ENCODE measurements at places on chromosomes 6 and 20.

DNA sequence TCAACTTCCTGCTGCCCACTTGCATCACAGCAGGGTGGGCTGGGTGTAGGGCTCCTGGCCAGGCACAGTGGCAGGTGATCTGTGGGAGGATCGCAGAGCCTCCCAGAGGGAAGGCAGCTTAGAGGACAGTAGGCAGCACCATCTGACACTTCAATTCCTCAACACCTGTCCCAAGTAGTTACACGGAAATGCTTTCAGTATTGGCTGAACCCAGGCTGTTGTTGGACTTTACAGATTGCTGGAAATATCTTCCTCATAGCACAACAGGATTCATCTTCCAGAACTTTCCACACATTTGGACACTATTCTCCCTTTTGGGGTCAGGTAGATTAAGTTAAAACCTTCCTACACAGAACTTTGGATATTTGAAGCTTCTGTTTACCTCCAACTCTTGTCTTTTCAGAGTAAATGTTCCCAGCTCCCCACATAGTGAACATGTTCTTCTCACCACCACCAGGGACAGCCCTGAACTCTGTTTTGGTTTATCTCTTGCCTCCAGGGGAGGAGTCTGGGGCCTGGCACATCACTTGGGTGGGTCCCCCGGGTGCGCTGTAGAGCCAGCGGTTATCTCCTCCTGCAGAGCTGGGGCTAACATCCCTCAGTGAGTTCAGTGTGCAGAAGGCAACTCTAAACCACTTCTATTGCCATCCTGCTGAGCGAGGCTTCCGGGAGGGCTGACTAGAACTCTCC, 3.5 kb upstream of the SLC22A2 start:
- no peak for DNase-seq

GRCh38 chr20:33125983-33126382, 42.0 kb upstream of the BPIFA2 start:
- no peak for DNase-seq

DNA sequence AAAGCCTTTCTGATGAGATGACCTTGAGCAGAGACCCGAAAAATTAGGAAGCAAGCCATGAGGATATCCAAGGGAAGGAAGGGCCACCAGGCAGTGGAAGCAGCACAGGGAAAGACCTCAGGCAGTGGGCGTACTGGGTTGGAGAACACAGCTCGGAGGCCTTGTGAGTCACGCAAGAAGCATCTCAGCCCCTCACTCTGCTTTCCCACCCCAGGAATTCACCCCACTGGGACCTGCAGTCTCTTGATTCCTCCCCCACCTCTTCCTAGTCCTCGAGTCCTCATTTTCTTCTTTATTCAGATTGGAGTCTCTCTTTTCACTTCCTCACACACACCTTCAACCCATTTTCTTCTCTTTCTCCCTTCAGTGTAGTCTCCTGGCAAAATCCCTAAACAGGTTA, 27.0 kb downstream of the RPRD1B start:
- no peak for DNase-seq

DNA sequence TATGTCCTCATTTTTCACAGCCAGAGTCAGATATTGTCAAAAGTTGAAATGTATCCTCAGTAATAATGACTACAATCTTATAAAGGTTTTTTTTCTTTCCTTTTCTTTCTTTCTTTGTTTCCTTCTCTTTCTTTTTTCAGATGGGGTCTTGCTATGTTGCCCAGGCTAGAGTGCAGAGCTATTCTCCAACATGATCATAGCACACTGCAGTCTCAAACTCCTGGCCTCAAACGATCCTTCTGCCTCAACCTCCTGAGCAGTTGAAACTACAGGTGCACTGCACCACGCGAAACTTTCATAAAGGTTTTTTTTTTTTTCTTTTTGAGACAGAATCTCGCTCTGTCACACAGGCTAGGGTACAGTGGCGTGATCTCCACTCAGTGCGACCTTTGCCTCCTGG, 31.1 kb upstream of the FOXA2 start:
- no peak for DNase-seq

- DNase-seq: no peak
Observed at GRCh38 chr6:37048851-37049757, 43.6 kb downstream of the FGD2 start.

DNA sequence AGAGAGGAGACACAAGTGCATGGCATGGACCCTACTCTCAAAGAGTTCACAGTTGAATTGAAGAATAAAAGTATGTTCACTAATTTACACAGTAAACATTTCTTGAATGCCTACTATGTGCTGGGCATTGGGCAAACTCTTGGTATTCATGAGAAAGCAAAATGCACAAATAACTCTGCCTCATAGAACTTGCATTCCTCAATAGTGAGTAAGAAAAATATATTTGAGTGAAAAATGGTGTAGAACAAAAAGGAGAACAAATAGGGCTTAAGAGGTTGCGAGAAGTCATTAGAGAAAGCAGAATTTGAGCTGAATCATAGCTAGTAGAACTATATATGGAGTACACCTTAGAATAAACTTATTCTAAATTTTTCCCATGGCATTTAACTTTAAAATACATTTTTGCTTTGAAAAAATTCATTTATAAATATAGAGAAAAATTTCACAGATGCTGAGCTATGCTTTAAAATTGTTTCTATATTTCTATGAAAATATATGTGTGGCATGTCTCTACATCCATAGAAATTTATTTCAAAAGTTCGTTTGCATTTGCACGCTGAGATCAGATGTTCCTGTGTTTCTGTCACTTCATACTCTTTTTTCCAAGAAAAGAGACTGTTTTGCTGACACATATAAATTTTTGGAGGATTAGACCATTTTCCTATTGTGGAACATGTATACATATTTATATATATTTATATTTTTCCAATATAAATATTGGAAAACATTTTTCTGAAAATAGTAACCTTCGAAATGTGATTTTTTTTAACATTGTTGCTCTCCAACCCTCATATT, 236.1 kb downstream of the KCNQ5 start:
- no peak for DNase-seq

DNA sequence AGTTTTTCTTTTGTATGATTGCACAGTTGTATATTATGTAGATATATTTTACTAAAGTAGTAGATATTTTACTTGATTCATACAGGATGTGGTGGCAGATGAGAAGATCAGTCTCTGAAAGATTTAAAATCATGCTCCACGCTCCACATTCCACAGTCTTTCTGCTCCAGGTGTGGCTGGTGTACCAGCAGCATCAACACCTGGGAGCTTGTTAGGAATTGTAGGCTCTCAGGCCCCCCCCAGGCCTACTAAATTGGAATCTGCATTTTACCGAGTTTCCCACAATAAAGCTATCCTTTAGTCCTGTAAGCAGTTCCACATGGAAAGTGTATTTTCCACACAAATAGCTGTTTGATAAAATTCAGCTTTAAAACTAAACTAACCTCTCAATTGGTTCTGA, 537.4 kb downstream of the BCKDHB start:
- no peak for DNase-seq

DNA sequence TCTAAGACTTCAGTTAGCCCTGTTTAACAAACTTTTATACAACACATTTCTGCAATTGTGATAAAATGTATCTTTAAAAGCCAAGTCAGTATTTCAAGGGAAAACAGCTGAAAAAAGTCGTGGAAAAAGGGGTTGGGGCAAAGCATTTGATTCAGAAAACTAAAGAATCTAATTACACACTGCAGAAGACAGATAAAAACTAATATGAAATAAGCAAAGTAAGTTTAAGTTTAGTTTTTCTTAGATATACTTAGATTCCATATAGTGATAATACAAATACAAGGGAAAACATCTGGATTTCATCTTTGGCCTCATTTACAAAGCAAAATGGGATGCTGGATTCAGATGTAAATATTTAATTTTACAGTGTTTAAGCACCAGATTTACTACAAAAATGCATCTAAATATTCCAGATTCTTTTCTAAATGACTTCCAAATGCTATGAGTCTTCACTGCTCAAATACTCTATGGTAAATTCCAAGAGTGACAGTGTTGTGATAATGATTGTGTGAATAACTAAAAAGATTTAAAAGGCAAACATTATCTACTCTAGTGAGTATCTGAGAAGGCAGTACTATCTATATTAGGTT, 1.5 kb upstream of the ADNP start:
- DNase-seq: no peak

DNA sequence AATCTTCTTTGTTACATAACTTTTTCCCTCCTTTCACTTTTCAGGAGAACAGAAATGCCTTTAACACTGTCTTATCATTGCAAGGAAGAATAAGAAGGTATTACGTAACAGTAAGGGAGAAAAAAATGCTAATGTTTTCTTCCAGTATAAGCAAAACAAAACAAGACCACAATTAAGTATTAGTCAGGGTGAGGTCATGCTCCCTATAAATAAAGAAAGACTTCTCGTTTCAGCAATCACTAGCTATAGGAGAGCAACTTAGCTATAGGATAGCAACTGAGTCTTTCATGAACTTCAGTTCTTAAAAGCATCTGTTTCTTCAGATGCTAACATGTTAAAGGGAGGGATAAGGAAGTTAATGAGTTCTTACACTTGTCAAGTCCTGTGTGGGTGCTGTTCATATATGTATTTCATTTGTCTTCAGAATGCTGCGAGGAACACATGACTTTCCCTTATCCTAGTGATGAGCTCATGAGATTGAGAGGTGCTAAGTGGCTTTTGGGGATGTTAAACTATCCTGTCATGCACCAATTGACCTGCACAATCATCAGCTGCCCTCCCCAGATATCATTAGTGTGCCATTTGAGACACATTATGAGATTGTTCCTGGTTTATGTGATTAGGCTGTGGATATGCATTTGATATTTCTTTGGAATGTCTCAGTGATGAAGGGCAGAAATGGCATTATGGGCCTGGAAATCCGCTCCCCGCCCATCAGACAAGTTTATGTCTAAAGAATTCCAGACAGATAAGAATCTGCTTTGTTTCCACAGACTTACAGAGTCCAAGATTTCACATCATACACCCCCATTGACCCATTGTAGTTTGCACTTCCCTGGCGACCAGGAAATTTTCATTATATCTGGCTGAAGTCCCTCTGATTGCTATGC, 37.5 kb downstream of the LAMA4 start:
- peak; percentile 48 for DNase-seq

GRCh38 chr20:54515793-54516628, 40.6 kb downstream of the DOK5 start:
- DNase-seq: no peak

GRCh38 chr20:20505554-20505953, 137.7 kb downstream of the INSM1 start:
- no peak for DNase-seq

DNA sequence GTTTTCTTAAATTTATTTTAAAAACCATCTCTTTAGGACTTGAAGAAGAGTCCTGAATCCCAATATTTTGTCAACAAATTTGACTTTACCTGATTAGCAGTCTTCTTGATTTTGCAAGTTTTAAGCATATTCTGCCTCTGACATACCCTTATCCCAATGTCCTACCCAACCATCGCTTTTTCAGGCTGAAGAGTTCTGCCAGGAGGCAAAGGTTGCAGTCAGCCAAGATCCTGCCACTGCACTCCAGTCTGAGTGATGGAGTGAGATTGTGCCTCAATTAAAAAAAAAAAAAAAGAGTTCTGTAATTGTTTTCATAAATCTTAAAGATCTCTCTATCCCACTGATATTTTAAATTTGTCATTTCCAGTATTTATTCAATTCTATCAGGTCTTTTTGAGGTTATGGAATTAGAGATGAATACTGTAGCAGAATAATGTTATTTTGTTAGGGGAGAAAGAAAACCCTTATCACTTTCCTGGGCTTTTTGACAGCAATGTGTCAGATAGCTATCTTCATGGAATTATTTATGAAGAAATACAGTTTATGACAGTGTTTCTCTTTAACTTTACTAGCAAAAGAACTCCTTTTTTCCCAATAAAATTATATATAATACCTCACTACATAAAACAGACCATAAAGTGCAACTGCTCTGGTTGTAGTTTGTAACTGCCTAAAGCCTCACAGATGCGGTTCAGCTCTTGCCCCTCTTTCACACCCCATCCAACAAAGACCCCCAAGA, 78.2 kb downstream of the IBTK start:
- no peak for DNase-seq

- DNase-seq: peak; percentile 77
Observed at GRCh38 chr20:5191829-5192569, 65.2 kb downstream of the CDS2 start.

GRCh38 chr6:3144571-3144970, 12.8 kb downstream of the TUBB2A start:
- DNase-seq: no peak

DNA sequence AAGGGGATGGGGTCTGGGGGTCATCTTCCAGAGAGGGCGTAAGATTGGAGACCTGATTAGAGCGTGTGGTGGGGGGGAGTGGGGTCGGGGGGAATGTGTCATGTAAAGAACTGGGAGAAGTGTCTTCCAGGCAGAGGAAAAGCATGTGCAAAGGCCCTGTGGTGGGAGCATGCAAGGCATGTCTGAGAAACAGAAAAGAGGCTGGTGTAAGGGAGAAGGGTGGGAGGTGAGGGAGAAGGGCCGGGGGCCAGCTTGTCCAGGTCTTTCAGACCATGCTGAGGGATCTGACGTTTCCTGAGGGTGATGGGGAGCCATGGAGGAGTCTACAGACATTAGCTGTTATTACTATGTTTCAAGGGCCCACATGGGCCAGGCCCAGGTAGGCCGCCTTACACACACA, 30.4 kb upstream of the FKBP1A start:
- no peak for DNase-seq

DNA sequence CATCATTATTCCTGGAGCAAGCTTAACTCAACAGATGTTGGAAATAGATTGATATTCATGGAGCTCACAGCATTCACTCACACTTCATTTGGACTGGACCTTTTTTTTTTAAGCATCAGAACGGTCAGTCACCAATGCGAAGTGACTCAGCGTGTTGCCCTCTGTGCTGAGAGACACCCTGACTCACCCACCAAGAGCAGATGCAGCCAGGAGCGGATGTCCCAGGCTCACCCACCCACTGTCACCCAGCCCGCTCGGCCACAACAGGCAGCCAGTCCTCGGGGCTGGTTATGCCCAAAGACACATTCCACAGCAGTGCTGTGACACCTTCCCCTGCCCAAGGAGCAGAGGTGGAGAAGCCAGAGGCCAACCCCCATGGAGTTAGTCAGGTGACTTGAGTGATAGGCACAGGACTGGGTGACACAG, 15.7 kb downstream of the RNASET2 start:
- DNase-seq: no peak

- DNase-seq: peak; percentile 77
Observed at GRCh38 chr6:161273274-161273751, 548 bp downstream of the AGPAT4 start.
